Mesothelial cell of epicardium (in vitro differentiated cells): ENCODE measurements at places on chromosomes 11 and 22.

DNA sequence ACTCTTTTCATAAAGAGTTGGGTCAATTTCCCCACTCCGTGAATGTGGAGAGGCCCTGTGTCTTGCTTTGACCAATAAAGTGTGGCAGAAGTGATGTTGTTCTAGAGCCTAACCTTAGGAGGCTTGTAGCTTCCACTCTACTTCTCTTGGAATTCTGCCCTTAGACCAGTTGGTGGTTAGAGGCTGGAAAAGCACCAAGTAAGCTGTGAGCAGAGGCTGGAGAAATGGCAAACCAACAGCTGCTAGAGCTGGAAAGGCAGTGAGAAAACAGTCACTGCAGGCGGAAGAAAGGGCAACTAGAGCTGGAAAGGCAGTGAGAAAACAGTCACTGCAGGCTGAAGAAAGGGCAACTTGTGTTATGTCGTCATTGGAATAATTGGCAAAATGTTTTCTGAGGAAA is 29.8 kb upstream of the MSANTD2 start:
- H3K27me3 ChIP-seq: peaks cover 61% of the 10 kb centered on the region
- no peak for DNase-seq
- no peaks in the 10 kb centered on the region for H3K36me3 ChIP-seq
- no peaks in the 10 kb centered on the region for H3K4me1 ChIP-seq

DNA sequence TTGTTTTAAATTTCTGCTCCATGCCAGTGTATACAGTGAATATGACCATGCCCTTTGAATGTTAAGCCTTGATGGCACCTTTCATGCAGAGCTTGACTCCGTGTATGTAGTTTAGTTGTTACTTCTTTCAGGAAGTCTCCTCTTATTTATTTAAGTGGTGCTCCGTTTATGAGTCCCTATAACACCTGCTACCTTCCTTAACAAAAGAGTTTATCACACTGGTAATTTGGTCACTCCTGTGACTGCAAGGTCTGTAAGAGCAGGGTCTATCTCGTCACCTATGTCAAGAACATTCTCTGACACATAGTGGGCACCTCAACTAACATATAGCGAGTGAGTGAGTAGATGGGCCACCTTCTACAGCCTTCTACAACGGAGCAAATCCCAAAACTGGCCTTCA is 152.5 kb downstream of the CCDC34 start:
- peaks cover 25% of the 10 kb centered on the region for H3K4me1 ChIP-seq
- no peak overlapping the region for H3K4me3 ChIP-seq
- no peak for DNase-seq
- H3K27me3 ChIP-seq: no peaks in the 10 kb centered on the region
- no peak overlapping the region for H3K27ac ChIP-seq

DNA sequence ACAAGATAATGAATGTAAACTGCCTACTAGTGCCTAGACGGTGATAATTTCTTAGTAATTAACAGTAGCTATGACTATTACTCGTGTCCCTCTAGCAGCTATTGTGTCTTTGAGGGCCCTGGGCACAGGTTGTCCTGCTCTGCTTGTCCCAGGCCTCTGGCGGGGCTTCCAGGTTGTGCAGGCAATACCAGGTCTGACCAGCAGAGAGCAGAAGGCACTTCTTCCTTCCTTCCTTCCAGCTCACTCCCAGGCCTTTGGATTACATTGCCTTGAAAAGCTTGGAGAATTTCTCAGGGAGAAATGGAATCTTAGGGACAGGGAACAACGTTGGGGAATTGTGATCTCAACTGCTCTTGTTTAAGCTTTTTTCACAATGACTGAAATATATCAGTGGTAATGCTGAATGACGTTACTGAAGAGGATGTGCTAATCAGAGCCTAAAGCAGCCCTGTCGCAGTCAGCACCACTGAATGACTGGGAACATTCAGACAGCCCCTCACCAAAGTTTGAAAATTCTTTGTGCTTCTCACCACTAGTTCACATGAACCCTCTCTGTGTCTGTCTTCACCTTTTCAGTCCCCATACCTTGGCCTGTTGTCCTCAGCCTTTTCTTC is 8.4 kb upstream of the CCKBR start:
- H3K36me3 ChIP-seq: no peaks in the 10 kb centered on the region
- H3K27me3 ChIP-seq: no peaks in the 10 kb centered on the region
- H3K27ac ChIP-seq: no peak overlapping the region
- DNase-seq: no peak

DNA sequence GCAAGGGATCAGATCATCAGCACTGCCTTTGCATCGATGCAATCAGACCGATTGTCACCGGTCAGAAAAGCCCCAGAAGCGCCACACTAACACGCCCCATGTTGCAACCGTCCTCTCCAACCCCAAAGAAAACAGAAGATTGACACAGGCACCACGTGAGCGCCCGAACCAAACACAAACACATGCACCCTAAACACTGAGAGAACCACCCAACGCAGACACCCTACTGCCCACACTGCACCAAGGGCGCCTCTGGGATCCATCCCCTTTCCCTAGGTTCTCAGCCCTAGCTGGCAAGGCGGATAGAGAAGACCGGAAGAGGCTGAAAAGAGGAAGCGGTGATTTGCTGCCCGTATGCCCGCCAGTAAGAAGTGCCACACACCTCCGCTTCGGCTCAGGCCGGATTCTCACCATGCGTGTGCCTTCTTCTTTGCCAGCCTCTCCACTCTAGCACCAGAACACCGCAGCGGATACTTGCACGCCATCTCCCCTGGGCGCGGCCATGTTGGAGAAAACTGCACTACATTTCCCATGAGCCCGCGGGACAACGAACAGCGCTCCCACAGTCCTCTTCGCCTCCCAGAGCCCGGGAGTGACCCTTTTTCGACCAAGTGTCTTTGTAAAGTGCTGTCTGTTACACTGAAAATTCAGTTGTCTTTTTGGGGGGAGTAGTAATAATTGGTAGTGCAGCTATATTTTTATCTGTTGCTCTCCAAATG is at the start of gene ALKBH8:
TSS of gene ALKBH8 (minus strand) at position 517 of the 719 bp plus-strand sequence. CDS start 4,842 bp downstream, outside the sequence.
- peak within 1 kb of the TSS; percentile 85 for H3K4me3 ChIP-seq
- peak; percentile 73 for DNase-seq
- H3K36me3 ChIP-seq: no peaks in the 10 kb centered on the region
- no peaks in the 10 kb centered on the region for H3K27me3 ChIP-seq

GRCh38 chr22:49949914-49950292 is 10.7 kb upstream of the PIM3 start:
- peaks cover 46% of the 10 kb centered on the region for H3K4me1 ChIP-seq
- peak overlapping the region; percentile 92 for H3K27ac ChIP-seq
- H3K4me3 ChIP-seq: no peak overlapping the region
- H3K27me3 ChIP-seq: no peaks in the 10 kb centered on the region
- DNase-seq: no peak
- H3K36me3 ChIP-seq: no peaks in the 10 kb centered on the region
